ENCODE measurements at places on chromosomes 3 and 15.

- DNase-seq: no peak
Observed at GRCh38 chr3:45347315-45348000, 40.9 kb upstream of the LARS2 start.

DNA sequence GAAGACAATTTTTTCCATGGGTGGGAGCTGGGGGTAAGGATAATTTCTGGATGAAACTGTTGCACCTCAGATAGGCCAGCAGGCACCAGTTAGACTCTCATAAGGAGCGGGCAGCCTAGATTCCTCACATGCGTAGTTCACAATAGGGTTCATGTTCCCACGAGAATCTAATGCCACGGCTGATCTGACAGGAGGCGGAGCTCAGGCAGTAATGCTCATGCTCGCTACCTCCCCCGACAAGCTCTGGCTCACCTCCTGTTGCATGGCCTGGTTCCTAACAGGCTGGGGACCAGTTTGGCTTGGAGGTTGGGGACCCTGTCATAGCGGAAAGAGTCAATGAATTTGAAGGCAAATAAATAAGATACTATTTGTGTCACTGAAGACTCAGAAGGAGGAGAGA, 105.5 kb downstream of the PLD1 start:
- no peak for DNase-seq

- no peak for DNase-seq
Observed at GRCh38 chr3:176075491-176075890, 1121.8 kb downstream of the TBL1XR1 start.

GRCh38 chr3:168850109-168850508, 754.4 kb upstream of the GOLIM4 start:
- no peak for DNase-seq

DNA sequence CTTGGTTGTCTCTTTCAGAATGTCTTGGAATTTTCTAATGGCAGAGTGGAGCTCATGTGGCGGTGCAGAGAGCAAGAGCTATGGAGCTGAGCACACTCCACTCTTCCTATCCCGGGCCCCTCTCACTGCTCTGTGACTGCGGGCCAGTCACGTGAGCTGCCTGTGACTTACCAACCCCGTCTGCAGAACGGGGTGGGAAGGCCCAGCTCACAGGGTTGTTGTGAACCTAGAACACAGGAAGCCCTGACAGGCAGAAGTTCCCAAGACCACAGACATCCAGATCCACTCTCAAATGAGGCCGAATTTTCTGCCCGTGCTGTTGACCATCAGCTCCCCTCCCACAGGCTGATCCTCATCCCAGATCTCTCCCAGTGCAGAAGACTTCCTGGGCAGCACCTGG, 35.5 kb upstream of the PLXNA1 start:
- DNase-seq: no peak

DNA sequence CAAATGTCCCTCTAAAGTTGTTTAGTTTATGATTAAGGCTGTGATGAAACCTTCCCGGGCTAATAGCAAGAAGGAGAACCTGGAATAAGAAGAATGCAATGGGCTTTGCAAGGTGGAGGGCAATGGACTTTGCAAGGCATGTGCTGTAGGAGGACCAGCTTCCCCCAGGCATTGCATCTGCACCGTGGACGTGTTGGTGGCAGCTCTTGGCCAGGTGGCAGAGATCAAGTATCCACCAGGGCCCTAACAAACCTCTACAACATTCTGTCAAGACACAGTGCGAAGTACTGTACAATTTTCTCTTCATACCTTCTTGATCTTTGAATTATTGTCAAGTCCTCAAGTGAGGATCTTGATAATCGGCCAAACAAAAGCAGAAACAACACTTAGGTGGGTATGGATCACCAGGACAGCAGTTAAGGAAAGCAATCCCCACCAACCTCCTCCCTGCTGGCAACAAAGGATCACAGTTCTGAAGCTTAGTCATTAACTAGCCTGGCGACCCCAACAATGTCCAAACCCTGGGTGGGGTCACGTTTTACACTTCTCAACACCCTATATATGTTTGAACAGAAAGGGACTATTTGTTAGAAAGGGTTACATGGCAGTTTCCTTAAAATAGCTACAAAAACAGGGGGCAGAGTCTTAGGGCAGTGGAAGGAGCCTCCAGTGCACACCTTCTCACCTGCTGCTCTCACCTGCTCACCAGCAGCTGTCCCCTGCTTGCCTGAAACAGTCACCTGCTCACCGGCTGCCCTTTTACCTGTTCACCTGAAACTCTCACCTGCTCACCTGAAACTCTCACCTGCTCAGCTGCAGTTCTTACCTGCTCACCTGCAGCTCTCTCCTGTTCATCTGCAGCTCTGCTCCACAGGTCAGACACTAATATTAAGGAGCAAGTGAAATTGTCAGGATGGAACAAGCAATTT, 137.9 kb upstream of the LIPC start:
- DNase-seq: no peak

GRCh38 chr3:178833695-178834094, 237.9 kb downstream of the ZMAT3 start:
- DNase-seq: no peak

- no peak for DNase-seq
Observed at GRCh38 chr15:77624868-77625267, 7.8 kb downstream of the LINGO1 start.
